ENCODE measurements at places on chromosomes 2 and 18. TPM values are rescaled to one million over a fixed set of nuclear protein-coding genes. Genes with fewer than 3 reads are reported as not detected.

The HRH4 gene
- total RNA-seq: 0.08 TPM

The OSBPL1A gene
- 39.0 TPM for total RNA-seq

The ANKRD30BL gene
- not detected for total RNA-seq

The RSAD2 gene
- total RNA-seq: 0.82 TPM

The PRKAG3 gene
- total RNA-seq: 4.1 TPM

The UGT1A4 gene
- total RNA-seq: not detected

The FAM110C gene
- total RNA-seq: under 0.01 TPM

The GALNT14 gene
- total RNA-seq: 0.12 TPM

The PDE1A gene
- 26.8 TPM for total RNA-seq

The TUBA4B gene
- not detected for total RNA-seq

The TRIB2 gene
- 35.1 TPM for total RNA-seq

The ANKRD62 gene
- not detected for total RNA-seq

The ENOSF1 gene
- total RNA-seq: 67.7 TPM

The PLCD4 gene
- 4.0 TPM for total RNA-seq

The TBC1D8 gene
- 49.1 TPM for total RNA-seq

The IL1F10 gene
- total RNA-seq: not detected
